NCI-H69 (cell line): ENCODE measurements at places on chromosomes 4 and X.

- no peak for DNase-seq
Observed at GRCh38 chr4:8913858-8914460, 42.3 kb upstream of the HMX1 start.

DNA sequence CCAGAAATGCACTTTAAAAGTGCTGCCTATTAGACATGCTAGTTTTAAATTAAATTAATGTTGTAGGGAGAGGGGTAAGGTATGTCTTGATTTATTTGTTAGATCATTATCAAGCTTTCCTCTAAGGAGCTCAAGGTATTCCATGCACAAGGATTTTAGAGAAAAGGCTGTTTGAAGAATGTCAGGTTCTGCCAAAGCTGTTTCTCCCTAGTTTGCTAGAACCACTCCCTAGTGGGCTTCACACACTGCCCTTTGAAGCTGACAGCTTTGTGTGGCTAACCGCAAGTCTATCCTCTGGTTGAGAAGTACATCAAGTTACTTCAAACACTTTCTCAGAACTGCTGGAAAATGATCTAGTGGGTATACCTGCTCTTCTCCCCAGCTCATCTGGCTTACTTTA, 32.3 kb downstream of the RASL11B start:
- no peak for DNase-seq

GRCh38 chrX:3370656-3371055, 24.2 kb upstream of the MXRA5 start:
- DNase-seq, result no peak

DNA sequence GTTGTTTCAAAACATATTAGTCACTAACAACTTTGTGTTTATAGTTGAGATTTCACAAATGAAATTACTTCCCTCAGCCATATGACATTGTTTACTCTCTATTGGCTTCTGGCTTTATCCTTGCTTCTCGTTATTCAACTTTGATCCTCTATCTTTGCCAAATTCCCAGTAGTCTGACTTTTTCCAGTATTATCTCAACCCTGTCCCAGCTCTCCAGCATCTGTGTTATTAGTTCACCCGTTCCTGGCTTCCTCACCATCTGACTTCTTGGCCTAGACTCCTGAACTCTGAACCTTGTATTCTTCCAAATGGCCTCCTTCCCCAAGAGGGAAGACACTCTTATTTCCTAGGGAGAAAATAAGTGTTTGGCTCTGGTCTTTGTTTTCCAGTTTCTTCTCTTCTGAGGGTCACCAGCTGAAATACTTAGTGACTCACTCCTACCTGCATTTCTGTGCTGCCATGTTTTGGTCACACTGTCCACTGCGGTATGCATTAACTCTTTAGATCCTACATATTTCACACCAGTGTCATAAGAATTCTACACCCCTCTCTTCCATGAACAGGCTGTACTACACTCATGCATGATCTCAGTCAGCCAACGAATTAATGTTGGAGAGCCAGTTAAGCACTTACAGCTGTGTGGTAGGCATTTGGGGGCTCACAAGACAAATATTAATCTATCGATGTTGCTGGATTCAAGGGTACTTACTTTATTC, 17.0 kb upstream of the ARHGAP24 start:
- DNase-seq, result no peak

DNA sequence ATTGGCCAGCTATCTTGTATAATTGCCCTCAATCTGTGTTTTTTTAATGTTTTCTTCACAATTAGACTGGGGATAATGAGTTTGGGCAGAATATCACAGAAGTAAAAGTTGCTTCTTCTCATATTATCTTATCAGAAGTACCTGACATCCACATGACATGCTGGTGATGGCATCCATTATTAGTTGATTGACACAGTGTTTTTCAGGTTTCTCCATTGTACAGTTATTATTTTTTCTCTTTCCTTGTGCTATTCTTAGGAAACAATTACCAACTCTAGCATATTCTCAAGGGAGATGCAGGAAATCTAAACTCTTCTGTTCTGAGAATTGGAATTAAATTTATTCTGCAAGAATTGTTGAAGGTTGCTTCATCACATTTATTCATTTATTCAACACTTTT, 1000.1 kb upstream of the LCORL start:
- DNase-seq, result no peak

DNA sequence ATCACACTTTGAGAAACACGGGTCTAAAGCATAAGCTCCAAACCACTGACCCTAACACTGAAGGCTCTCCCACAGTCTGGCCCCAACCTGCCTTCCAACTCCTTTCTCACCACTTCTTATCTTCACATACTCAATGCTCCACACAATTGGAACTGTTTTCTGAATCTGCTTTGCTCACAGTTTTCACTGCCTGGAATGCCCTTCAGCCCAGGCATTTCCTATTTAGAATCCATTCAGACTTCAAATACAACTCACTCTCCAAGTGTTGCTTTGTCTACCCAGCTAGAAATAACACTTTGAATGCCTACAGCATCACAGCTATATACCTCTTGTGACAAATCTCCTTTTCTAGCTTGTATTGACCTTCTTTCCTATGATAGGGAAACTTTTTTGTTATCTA, 10.2 kb downstream of the OTUD4 start:
- DNase-seq, result no peak

DNA sequence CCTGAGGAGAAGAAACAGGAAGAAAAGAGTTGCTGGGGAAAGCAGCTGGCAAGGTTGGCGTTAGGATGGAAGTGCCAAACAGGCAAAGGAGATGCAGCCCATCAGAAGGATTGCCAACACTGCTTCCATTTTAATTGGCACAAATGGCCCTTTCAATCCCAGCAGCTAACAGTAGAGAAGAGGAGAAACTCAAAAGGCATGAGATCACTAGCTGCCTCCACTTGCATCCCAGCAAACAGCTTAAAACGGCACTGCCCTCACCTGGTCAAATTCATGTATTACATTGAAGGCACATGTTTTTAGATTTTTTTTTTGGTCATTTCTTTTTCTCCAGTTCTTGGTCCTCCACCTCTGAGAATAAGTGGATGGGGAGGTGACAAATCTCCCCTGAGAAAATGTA, 14.9 kb upstream of the LOC101059915 start:
- peak; percentile 45 for DNase-seq

GRCh38 chr4:87134122-87134521, 86.3 kb downstream of the KLHL8 start:
- no peak for DNase-seq

DNA sequence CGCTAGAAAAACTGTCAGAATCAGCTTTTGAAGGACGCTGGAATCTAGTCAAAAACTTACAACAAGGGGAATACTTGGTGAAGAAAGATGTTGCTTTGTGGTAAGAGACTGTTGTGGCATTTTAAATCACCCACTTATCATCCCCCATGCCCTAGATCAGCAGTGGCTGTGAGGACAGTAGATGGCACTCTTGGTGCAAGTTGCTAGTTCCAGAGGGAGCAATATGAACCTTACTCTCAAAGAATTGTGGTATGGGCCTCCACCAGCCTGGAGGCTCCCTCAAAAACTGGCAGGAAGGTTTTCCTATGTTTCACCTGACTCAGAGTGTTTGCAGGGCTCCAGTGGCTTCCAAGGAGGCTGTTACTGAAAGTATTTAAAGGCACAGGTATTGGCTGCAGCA, 37.7 kb upstream of the SLC16A2 start:
- peak; percentile 16 for DNase-seq
